Naive thymus-derived CD4-positive, alpha-beta T cell (primary cell): ENCODE measurements at places on chromosomes 11 and 22.
A peak's percentile ranks its signal among the peaks of the same experiment; 100 is the strongest.

DNA sequence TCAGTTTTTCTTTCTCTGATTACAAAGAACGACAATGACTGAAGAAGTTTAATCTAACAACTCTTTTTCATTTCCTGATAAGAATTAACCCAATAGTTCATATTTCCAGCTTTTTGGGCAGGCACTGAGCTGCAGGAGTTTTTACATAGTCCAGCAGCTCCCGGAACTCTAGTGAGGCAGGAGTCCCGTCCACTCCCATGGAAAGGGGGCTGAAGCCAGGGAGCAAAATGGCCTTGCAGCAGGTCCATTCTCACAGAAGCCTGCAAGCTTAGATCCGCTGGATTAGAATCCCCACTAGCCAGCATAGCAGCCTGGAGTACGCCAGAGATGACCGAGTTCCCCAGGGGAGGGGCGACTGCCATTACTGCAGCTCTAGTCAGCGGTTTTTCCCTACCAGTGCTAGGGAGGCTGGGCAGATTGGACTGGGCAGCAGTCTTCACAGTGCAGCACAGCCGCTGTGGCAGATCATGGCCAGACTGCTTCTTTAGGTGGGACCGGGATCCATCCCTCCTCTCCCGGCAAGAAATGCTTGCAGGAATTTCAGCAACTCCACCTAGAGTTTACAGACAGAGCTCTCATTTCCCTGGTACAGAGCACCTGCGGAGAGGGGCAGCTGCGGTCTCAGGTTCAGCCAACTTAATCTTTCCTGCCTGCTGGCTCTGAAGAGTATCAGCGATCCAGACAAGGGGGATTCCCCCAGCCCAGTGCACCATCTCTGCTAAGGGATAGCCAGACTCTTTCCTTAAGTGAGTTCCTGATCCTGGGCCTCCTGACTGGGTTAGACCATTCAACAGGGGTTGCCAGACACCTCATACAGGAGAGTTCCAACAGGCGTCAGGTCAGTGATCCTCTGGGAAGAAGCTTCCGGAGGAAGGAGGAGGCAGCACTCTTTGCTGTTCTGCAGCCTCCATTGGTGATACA is 742 bp upstream of the CASP4 start:
- no peak for DNase-seq

- no peak for DNase-seq
These were observed 7.2 kb upstream of the IL18BP start for GRCh38 chr11:71991494-71991893.

DNA sequence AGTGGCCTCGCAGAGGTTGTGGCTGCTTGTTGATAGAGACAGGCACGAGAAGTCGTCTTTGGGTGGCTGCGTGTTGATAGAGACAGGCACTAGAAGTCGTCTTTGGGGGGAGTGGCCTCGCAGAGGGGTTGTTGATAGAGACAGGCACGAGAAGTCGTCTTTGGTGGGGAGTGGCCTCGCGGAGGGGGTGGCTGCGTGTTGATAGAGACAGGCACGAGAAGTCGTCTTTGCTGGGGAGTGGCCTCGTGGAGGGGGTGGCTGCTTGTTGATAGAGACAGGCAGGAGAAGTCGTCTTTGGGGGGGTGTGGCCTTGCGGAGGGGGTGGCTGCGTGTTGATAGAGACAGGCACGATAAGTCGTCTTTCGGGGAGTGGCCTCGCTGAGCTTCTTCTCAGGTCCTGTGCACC is 328.8 kb downstream of the TBC1D22A start:
- DNase-seq: peak; percentile 31

GRCh38 chr22:48713272-48714205 is 1114.1 kb downstream of the BRD1 start:
- DNase-seq: no peak

DNA sequence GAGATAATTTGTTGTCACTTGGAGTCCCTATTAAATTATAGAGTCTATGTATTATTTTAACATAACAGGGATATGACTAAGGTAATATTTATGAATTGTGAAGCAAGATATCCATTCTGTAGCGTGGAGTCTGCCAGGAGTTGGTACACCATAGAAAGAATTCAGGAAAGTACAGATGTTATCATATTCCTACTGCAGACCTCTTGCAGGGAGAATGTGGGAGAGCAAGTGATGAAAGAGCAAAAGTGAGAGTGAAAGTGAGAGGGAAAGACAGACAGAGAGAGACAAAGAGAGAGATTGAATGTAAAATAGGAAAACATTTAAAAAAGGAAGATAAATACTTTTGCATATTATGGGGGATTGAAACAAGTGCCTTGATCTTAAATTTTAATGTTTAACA is 468.8 kb downstream of the CNTN5 start:
- DNase-seq: no peak

DNA sequence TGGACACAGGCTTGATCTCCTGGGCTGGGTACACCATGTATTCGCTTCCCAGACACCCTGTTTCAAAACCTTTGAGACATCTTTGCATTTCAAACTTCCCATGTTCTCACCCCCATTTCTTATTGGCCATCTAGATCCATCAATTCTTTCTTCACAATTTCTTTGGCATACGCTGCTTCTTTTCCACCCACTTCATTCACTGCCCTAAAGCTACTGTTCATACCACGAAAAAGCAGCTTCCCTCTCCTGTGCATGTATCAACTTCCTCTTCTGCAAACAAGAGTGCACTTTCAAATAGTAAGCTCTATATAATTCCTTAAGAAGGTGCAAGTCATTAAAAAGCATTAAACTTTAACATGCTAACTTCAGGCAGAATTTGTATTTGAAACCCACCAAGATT is 21.4 kb downstream of the UVRAG start:
- DNase-seq: no peak

DNA sequence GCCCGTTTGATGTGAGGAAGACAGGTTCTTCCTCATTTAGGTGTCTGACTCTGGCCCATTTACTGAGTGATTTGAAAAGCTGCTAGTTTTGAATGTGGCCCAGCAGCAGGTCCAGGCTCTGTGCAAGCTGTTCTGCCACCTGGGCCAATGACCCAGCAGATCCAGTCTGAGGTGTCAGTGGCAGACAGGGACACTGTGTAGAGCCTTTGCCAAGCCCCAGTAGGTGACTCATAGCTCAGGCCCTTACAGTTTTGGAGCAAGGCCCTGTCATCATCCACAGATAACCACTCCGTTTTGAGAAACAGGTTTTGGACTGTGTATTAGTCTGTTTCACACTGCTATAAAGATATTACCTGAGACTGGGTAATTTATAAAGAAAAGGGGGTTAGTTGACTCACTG is 23.9 kb downstream of the TSPAN32 start:
- no peak for DNase-seq

GRCh38 chr22:48824712-48825651 is 1002.7 kb downstream of the BRD1 start:
- no peak for DNase-seq

DNA sequence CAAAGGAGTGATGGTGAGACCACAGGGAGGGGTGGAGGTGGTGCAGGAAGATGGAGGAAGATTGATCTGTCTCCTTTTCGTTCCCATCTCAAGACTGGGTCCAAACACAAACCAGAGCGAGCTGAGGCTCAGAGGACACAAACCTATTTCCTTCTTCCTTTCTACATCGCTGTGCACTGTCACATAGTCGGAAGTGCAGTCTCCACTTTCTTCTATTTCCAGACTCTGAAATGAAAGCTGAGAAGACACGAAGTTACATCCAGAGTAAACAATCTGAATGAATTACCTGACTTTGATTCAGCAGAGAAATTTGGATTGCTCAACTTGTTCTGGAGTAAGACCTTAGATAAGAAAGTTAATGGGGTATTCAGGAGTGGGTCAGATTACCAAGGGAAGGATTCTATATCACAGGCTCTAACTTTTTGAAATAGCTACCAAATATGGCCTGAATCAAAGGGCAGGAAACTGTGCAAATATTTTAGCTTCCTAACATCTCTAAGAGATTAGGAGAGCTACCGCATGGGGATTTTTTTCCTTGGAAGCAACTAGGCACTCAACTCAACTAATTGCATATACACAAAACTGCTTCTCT is 14.4 kb downstream of the OVCH2 start:
- no peak for DNase-seq

DNA sequence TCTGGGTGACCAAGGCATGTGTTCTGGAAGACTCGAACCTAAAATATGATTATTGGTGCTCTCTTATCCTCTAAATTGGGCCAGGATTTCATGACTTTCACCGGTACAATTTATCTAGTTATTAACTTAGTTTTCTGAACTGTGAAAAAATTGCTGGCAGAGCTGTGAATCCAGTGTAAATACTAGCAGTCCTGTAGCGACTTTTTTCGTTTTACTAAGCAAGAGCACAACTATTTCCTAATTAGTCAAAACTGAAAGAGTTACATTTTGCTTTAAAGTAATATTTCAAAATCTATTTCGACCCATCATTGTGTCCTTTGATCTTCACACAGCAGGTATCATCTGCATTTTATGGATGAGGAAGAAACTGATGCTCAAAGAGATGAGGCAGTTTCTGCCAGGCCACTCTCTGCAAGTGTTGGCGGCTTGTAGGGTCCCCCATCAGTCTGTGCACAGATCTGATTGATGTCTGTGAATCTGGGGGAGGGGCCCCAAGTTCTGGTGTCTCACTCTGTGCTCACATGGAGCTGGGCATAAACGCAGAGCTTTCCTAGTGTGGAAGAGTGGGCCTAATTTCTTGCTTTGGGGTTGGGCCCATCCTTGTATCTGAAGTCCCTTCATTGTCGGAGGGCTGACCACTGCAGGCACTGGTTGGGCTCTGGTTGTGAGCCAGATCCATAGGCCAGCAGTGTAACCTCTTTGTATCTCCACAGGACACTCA is 1.4 kb upstream of the TRMT2A start:
- no peak for DNase-seq

DNA sequence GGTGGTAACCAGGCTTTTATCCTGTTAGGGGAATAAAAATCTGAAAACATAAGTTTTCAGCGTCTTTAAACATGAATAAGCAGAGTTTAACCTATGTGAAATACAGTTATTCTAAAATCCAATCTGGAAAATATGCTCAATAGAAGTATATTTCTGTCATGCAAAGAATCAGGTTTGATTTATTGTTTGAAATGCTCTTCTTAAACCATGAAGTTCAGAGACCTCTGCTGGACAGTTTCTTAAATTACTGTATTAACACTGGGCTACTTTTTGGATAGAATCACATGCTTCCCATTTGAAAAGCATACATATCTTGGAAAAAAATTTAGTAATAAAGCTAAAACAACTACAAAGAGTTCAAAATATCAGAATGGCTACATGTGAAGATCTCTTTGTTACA is 25.4 kb downstream of the APIP start:
- no peak for DNase-seq

DNA sequence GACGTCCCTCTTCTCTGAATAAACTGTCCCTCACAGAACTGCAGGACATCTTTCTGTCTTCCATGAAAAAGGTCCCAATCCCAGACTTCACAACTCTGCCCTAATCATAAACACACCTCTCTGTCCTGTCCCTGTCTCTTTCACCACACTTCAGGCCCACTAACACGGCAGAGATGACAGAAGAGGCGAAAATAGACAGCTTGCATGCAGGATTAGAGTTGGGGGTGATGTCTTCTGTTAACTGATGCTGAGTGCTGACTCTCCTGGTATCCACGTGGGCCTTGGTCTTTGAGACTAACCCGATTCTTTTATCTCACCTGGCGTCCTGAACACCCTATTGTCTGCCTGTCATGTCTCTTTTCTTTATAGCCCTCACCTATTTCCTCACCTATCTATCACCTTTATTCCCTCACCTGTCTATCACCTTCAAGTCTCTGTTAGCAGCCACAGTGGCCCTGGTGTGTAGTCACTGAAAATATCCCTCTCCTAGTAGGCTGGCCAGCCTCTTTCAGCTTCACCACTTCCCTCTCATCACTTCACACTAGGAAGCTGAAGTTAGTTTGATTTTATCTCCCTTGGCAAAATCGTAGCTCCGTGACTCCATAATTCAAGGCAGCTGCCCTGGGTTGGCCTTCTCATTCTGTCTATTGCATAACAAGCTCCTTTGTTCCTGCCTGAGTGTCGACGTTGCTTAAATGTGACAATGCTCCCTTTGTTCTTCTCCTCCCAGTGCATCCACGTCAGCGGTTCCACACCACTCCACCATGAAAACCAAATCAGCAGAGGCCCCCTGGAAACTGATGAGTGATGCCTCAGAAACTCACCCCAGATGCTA is 30.6 kb upstream of the DRD2 start:
- no peak for DNase-seq

GRCh38 chr22:40027191-40028097 is 32.7 kb downstream of the FAM83F start:
- DNase-seq: no peak

GRCh38 chr11:120797143-120797542 is 226.8 kb upstream of the TBCEL start:
- DNase-seq: no peak

DNA sequence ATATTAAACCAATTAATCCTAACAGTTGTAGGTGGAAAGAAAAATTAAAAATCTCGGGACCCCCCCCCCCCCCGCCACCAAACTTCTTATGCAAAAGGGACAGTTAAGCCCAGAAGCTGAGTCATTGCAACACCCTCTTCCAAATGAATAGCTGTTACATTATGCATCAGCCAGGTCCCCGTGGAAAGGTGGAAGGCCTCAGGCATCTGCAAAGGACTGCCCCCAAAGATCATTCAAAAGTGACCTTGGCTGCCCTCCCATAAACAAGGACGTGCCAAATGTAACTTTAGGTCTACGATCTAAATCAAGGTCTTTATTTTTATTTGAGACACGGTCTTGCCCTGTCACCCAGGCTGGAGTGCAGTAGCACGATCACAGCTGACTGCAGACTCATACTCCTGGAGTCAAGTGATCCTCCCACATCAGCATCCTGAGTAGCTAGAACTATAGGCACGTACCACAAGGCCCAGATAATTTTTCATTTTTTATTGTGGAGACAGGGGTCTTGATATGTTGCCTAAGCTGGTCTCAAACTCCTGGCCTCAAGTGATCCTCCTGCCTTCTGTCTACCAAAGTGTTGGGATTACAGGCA is 22.8 kb downstream of the SYN3 start:
- DNase-seq: no peak

- DNase-seq: no peak
These were observed 143.2 kb downstream of the ARHGAP42 start for GRCh38 chr11:100830274-100830673.

- no peak for DNase-seq
These were observed 16.3 kb downstream of the ST14 start for GRCh38 chr11:130175898-130176297.

- peak; percentile 32 for DNase-seq
These were observed 88.1 kb downstream of the RRAS2 start for GRCh38 chr11:14270690-14271542.
